ENCODE measurements at places on chromosomes 16 and 17. TPM values are rescaled to one million over a fixed set of nuclear protein-coding genes. Genes with fewer than 3 reads are reported as not detected.
A peak's percentile ranks its signal among the peaks of the same experiment; 100 is the strongest.

GRCh38 chr17:21157586-21158370 is 31.0 kb downstream of the DHRS7B start:
- DNase-seq, result no peak

GRCh38 chr17:78473951-78474613 is 95.6 kb downstream of the PGS1 start:
- DNase-seq, result no peak

The HOXB7 gene
- not detected for polyA plus RNA-seq

GRCh38 chr16:77191259-77191969 is 424 bp downstream of the MON1B start:
- peak; percentile 49 for DNase-seq

The SLC5A11 gene
- polyA plus RNA-seq, result not detected

Measured in naive thymus-derived CD4-positive, alpha-beta T cell (primary cell).